ENCODE measurements at places on chromosomes 1 and 21. TPM values are rescaled to one million over a fixed set of nuclear protein-coding genes. Genes with fewer than 3 reads are reported as not detected.

The WDR77 gene
- 40.1 TPM for total RNA-seq

The SH2D1B gene
- 0.15 TPM for total RNA-seq

The ADORA3 gene
- not detected for total RNA-seq

The AADACL4 gene
- not detected for total RNA-seq

The SPOCD1 gene
- total RNA-seq, result 29.9 TPM

The ARHGAP30 gene
- not detected for total RNA-seq

The NCF2 gene
- not detected for total RNA-seq

The FAM151A gene
- not detected for total RNA-seq

The ADAMTS4 gene
- total RNA-seq, result 3.6 TPM

The ZMYND12 gene
- 0.34 TPM for total RNA-seq

The TPTE gene
- total RNA-seq, result not detected

The MARK1 gene
- 0.89 TPM for total RNA-seq

The C1QA gene
- not detected for total RNA-seq

The FCGR1A gene
- total RNA-seq, result not detected

The OR2T33 gene
- not detected for total RNA-seq

The RGS8 gene
- not detected for total RNA-seq

The CLEC20A gene
- not detected for total RNA-seq

The FCMR gene
- total RNA-seq, result 1.0 TPM

Data from bronchus fibroblast of lung (primary cell).